ENCODE measurements at places on chromosomes 6 and 20.

- no peak for DNase-seq
Observed at GRCh38 chr20:5751856-5752255, 1.7 kb downstream of the SHLD1 start.

GRCh38 chr6:364609-365540 is 26.7 kb upstream of the IRF4 start:
- DNase-seq, result no peak

GRCh38 chr6:167755461-167755860 is 71.2 kb upstream of the AFDN start:
- DNase-seq, result no peak

GRCh38 chr6:33768644-33769120 is 20.2 kb downstream of the LEMD2 start:
- peak; percentile 78 for DNase-seq

DNA sequence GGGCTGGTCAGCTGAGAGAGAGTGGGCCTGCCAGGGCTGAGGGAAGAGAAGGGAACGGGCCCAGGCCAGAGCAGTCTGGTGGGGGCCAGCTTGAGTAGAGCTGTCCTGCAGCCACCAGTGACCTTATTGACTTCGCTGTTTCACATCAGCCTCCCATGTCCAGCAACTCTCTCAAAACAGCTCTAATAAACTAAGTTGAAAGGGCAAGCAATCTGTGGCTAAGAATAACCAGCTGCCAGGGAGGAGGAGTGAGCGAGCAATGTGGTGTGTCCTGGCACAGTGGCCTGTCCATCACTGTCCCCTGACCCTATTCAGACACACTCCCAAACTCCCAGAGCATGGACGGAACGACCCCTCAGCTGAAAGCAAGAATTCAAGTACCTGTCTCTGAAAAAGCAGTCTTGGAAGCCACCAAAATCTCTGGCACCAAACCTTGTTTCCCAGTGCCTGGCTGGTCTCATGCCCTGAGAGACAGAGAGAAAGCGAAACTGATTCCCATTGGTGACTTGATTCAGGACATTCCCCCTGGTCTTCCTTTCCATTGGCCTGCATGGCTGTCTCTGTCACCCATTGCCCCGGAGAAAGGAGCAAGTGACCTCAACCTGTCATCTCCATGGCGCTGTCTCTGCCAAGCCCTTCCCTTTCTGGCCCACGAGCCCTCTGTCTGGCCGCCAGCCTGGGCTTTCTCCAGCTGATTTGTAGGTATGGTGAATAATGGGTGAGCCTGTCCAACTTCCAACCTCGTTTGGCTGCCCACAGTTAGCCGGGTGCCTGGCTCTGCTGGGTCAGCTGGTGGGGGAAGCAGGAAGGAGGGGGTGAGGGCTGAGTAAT is at the start of gene DDO:
Gene DDO, minus strand, starts transcription at position 490 of the 831 bp plus-strand sequence. CDS start 2,113 bp downstream, outside the sequence.
- DNase-seq, result peak; percentile 99

DNA sequence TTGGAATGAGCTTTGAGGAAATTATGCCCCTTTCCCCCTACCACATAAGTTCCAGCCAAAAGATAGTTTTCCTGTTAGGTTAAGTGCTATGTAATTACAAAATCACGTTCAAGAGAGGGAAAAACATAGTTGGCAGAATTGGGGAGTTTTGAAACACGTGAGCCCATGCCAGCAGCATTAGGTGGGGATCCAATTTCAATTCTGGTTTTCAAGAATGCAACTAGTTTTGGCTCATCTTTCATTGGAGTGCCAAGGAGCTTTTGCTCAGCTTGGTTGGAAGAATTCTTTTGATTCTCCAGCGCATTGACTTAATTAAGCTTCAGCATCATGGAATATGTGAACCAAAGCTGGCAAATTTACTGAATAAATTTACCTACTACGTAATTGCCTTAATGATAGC is 95.9 kb downstream of the SAMD5 start:
- no peak for DNase-seq

- DNase-seq, result peak; percentile 53
Observed at GRCh38 chr20:63442100-63442493, 30.4 kb downstream of the KCNQ2 start.

DNA sequence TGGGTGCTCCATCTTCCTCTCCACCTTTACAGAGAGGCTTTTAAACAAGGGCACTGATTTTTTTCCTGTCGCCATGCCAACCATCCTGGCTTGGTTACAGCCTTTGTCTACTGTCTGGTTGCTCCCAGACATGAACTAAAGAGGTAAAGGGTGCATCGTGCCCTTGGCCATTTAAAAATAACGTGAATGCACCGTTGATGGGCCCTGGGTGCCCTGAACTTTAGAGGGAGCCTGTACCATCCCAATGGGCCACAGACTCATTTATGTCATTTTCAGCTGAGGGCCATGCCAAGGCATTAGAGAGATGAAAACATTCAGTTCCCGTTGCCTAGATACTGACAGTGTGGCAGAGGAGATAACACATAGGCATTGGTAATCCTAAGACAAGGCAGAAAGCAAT is 23.3 kb downstream of the TMC2 start:
- no peak for DNase-seq

GRCh38 chr20:57259121-57259937 is 7.1 kb downstream of the BMP7 start:
- no peak for DNase-seq

- no peak for DNase-seq
Observed at GRCh38 chr6:51199733-51200260, 381.1 kb downstream of the TFAP2B start.

DNA sequence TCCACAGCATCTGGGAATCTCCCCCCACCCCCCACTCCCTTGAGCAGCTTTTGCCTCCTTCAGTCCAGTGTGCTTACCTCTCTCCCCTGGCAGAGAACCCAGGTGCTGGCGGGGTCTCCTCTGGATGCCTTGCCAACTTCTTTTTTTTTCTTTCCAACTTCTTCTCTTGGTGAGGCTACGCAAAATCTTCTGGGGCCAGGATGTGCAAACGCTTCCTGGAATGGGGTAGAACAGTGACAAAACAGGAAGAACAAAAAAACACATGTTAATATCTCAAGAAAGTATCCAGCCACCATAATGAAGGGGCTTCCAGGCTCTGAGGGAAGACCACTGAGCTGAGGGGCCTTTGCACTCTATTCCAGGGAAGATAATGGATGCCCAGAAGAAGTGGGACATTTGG is 53.9 kb upstream of the DDR1 start:
- DNase-seq, result no peak

GRCh38 chr6:26604026-26604425 is 7.3 kb downstream of the ABT1 start:
- DNase-seq, result no peak

- no peak for DNase-seq
Observed at GRCh38 chr6:72856801-72857200, 234.9 kb downstream of the KCNQ5 start.

GRCh38 chr6:107911692-107912091 is 46.3 kb downstream of the SEC63 start:
- no peak for DNase-seq

DNA sequence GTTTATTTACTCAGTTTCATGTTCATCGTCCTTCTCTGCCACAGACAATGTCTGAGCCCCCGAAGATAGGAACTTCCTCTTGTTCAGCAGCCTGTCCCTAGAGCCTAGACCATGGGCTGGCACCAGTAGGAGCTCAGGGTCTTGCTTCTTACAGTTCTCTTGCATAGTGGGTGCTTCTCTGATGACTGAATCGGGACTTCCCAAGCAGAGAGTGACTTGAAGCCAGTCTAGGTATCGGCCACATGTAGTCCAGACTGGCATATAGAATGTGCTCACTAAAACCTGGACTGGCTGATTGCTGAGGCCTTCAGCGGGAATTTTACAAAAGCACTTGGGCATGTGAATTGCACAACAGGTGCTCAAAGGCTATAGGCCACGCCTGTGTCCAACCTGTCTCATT is 52.0 kb downstream of the PRDM1 start:
- DNase-seq, result no peak

DNA sequence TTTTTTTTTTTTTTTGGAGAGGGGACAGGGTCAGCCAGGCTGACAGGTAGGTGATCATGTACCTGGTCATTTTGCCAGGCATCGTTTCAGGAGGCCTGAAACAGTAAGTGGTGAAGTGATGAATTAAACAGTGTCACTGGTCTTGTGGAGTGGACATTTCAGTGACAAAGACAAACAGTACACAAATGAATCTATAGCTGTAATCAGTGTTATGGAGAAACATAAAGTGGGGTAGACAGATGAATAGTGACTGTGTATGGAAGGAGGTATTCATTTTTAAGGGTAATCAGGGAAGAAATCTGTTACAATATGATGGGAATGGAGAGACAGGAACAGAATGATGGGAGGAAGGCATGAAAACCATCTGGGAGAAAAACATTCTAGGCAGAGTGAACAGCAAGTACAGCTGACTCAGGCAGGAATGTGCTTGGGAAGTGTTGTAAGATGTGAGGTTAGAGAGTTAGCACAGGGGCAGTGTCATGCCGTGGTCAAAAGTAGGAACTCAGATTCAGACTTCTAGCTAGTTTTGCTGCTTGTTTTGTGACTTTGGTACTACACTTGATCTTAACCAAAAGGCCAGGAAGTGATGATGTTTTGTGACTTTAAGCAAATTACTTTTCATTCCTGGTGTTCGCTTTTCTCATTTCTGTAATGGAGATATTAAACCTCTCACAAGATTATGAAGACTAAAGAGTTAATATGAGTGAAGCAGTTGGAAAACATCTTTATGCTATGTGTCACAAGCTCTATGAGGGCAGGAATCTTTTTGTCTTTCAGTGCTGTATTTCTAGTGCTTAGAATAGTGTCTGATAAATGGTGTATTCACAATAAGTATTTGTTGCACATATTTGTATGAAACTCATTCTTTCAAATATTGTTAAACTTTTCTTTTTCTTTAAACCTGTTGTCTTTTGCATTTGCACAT is 43.4 kb downstream of the QKI start:
- DNase-seq, result no peak

- DNase-seq, result no peak
Observed at GRCh38 chr6:152463164-152463563, 174.0 kb downstream of the SYNE1 start.

- DNase-seq, result no peak
Observed at GRCh38 chr6:1657771-1658165, 48.1 kb downstream of the FOXC1 start.

DNA sequence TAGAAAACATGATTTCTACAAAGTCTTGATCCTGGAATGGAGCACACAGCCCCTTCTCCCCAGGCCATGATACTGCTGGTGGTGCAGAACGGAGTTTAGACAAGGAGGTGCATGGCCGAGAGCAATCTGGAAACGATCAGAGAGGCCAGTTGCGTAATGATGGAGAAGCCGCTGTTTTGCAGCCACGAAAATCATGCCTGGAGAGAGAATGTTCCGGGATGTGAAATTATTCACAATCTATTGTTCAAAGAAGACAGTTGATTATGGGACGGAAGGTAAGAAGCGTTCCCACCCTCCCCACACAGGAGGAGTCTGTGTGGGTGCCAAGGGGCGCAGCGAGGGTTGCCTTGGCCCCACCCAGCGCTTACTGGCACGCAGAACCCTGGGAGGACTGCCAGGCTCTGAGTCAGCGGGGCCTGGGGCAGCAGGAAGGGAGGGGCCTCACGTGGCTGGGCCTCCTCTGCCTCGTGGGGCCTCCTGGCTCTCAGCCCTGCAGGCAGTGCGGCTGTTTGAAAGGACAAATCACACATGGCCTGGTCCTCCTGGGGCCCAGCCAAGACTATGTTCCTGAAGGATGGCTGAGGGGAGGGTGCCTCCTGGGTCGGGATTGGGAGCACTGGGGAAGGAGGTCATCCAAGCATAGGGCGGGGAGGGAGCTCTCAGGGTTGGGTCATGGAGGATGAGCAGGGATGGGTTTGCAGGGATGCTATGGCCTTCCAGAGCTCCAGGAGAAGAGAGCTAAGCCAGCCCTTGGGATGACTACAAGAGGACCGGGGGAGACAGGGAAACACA is 8.7 kb upstream of the AP5S1 start:
- DNase-seq, result peak; percentile 99

GRCh38 chr6:78639111-78640110 is 227.9 kb upstream of the IRAK1BP1 start:
- no peak for DNase-seq

DNA sequence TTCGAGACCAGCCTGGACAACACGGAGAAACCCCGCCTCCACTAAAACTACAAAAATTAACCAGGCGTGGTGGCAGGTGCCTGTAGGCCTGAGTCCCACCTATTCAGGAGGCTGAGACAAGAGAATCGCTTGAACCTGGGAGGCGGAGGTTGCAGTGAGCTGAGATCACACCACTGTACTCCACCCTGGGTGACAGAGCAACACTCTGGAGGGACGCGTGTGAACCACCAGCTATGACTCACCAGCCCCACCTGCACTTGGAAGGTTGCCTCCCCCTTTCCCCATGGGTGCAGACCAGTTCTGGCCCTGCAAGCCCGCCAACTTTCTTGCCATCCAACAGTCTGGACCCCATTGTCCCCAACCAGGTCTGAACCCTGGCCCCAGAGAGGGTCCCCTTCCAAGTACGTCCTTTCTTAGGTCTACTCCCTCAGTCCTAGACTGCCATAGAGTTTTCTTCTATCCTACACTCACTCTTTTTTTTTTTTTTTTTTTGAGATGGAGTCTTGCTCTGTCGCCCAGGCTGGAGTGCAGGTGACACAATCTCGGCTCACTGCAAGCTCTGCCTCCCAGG is 29.2 kb downstream of the ATP9A start:
- no peak for DNase-seq

DNA sequence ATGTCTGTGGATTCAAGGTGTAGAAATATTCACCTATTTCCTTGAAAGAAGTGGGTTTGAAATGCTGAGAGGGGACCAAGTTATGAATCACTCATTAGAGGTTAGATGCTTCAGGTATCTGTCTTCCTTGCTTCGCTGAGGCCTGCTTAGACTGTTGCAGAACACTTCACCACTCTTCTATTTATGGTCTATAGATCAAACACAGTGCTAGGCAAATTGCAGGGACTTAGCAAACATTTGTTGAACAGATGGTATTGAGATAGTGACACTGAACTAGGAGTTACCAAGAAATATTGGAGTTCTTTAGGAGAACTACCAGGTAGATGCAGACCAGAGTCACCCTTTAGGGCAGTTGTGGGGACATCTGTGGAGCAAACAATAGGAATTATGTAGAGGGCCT is 123.8 kb downstream of the RFPL4B start:
- DNase-seq, result no peak

DNA sequence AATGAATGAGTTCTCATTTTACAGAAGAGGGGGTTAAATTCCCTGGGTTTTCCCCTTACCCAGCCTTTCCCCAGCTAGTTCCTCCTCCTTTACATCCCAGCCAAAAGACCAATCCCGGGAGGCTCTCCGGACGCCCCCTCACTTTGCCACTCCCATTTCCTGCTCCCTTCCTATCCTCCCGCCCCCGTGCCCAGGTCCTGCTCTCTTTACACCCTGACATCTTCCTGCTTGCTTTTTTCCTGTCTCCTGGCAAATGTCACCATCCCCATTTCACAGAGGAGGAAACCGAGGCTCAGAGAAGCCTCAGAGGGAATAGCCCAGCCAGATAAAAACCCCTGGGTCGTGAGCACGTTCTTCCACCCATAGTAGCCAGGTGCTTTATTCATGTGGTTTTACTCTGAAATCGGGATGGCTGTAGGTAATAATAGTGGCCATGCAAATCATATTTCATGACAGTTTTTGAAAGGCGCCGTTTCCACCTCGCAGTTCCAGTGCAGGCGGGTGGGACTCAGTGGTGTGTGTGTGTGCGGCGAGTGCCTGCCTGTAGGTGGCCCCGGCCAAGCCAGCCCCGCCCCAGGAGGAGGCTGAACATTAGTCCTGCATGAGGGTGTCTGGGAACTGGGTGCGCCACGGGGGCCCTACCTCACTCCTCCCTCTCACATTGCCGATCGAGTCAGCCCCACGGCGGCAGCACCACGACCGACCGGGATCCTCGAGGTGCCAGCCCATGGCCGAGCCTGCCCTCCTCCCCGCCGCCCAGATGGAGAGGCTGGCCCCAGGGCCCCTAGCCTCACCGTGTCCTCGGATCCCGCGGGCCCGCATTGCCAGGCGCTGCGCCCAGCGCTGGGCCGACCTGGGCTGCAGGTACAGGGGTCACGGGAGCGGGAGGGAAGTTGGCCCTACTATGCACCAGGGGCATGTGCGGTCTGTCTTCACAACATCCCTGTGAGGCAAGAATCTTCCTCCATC is at the start of gene ARHGAP40:
Gene ARHGAP40, plus strand, starts transcription at position 594 of the 969 bp plus-strand sequence.
- DNase-seq, result no peak
